ENCODE measurements at places on chromosomes 11 and 22. TPM values are rescaled to one million over a fixed set of nuclear protein-coding genes. Genes with fewer than 3 reads are reported as not detected.

DNA sequence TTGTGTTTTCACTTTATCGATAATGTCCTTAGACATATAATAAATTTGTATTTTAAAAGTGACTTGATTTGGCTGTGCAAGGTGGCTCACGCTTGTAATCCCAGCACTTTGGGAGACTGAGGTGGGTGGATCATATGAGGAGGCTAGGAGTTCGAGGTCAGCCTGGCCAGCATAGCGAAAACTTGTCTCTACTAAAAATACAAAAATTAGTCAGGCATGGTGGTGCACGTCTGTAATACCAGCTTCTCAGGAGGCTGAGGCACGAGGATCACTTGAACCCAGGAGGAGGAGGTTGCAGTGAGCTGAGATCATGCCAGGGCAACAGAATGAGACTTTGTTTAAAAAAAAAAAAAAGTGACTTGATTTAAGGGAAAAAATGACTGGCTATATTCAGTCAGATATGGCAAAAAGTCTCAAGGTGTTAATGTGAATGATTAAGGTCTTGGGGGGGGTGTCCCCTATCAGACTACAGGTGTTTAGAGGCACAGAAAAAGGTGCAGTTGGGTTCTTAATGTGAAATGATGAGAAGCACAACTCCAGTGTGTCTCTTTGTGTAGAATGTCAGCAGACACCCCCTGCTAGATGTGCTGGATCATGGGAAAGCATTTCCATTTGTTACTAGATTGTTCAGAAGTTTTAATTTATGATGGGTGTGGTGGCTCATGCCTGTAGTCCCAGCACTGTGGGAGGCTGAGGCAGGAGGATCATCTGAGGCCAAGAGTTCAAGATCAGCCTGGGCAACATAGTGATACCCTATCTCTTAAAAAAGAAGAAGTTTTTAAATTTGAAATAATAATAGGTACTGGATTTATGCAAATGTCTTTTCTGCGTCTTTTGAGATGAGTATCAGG lies 17.0 kb downstream of the NEAT1 start:
- H3K27me3 ChIP-seq = no peaks in the 10 kb centered on the region
- no peak for DNase-seq

GRCh38 chr11:116148056-116148455 lies 624.7 kb downstream of the BUD13 start:
- H3K27me3 ChIP-seq = no peaks in the 10 kb centered on the region
- DNase-seq = no peak
- no peaks in the 10 kb centered on the region for H3K4me1 ChIP-seq
- H3K36me3 ChIP-seq = no peaks in the 10 kb centered on the region
- H3K27ac ChIP-seq = no peak overlapping the region
- H3K4me3 ChIP-seq = no peak overlapping the region

DNA sequence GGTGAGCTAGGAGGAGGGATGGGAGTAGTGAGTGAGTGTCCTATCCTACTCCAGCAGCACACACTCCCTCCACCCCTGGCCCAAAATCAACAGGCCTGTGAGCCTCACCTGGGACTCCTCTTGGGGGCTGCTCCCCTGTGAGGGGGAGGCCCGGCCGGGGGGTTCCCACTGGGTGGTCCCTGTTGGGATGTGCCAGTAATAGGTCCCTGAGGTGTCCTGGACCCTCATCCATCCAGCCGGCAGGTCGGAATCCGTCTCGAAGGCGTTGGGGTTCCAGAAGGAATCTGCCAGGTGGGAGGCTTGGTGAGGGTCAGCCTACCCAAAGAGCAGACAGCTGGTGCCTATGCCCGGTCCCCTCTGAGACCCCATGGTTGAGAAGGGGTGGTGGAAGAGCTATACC lies 13.3 kb downstream of the SMPD1 start:
- no peaks in the 10 kb centered on the region for H3K27me3 ChIP-seq
- peaks cover 13% of the 10 kb centered on the region for H3K36me3 ChIP-seq
- H3K4me3 ChIP-seq = no peak overlapping the region
- no peak for DNase-seq

GRCh38 chr11:113147249-113147648 lies 167.1 kb upstream of the TTC12 start:
- H3K27me3 ChIP-seq = no peaks in the 10 kb centered on the region
- no peaks in the 10 kb centered on the region for H3K36me3 ChIP-seq

DNA sequence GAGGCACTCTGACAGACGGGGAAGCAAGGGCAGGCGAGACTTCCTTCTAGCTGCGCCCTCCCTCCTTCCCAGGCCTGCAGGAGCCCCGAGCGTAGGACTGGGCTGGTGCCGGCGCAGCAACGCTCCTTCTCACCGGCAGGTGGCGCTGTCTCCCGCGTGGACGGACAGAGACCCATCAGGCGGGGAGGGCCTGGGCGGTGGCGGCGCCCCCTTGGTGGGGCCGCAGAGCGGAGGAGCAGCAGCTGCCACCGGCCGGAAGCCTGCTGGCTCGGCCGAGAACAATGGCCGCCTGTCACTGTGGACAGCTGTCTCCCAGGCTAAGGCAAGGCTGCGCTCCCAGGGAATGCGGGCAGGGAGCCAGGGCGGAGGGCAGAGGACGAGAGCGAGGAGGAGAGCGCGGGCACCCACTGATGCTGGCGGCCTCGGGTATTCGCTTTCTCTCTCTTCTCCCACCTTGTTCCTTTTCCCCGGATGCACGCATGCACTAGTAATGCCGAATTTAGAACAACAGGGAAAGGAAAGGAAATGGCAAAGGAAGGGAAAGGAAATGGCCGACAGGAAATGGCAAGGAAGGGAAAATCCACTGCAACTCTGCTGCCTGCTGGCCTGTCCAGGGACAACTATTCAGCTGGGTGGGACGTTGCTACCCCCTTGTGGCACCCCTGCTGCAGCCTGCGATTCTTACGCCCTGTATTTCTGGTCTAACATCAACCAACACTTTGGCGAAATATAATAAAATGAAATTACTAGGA lies 14.4 kb downstream of the PPM1F start:
- DNase-seq = peak; percentile 77
- no peaks in the 10 kb centered on the region for H3K27me3 ChIP-seq
- peak overlapping the region; percentile 80 for H3K4me3 ChIP-seq
- H3K4me1 ChIP-seq = peaks cover 28% of the 10 kb centered on the region
- peak overlapping the region; percentile 96 for H3K27ac ChIP-seq

GRCh38 chr11:7528514-7529049 lies 14.8 kb downstream of the PPFIBP2 start:
- DNase-seq = no peak
- H3K4me3 ChIP-seq = no peak overlapping the region
- H3K27me3 ChIP-seq = no peaks in the 10 kb centered on the region
- no peaks in the 10 kb centered on the region for H3K4me1 ChIP-seq
- no peaks in the 10 kb centered on the region for H3K36me3 ChIP-seq

GRCh38 chr22:32444068-32444467 lies 20.2 kb downstream of the BPIFC start:
- H3K36me3 ChIP-seq = no peaks in the 10 kb centered on the region
- no peak for DNase-seq
- no peaks in the 10 kb centered on the region for H3K4me1 ChIP-seq
- no peaks in the 10 kb centered on the region for H3K27me3 ChIP-seq
- H3K4me3 ChIP-seq = no peak overlapping the region

- peaks cover 3% of the 10 kb centered on the region for H3K4me1 ChIP-seq
- H3K27me3 ChIP-seq = peaks cover 3% of the 10 kb centered on the region
- no peaks in the 10 kb centered on the region for H3K36me3 ChIP-seq
- peak overlapping the region; percentile 58 for H3K4me3 ChIP-seq
- no peak overlapping the region for H3K27ac ChIP-seq
Observed at GRCh38 chr11:2138431-2139122, 612 bp downstream of the IGF2 start.

DNA sequence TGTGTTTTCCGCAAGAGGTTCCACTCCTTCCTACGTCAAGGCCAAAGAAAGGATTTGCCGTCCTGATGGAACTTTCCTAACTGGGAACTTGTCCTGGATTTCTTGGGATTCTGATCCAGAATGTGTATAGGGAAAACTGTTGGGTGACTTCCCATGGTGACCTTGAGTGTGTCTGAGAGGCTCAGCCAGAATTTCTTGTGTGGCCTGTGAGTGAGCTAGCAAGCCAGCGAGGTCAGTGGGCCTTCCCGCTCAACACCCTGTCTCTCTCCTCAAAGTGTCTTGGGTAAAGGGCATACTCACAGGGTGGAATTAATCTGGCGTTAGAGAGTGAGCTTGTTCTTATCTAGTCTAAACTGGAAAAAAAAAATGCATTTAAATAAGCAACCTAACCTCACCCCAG lies 20.4 kb downstream of the ZNRF3 start:
- H3K27ac ChIP-seq = peak overlapping the region; percentile 90
- H3K36me3 ChIP-seq = no peaks in the 10 kb centered on the region
- no peaks in the 10 kb centered on the region for H3K27me3 ChIP-seq
- H3K4me3 ChIP-seq = peak overlapping the region; percentile 16
- no peak for DNase-seq
- peaks cover 27% of the 10 kb centered on the region for H3K4me1 ChIP-seq

GRCh38 chr11:66112041-66112491 lies 42.0 kb downstream of the PACS1 start:
- no peak overlapping the region for H3K4me3 ChIP-seq
- DNase-seq = no peak
- H3K36me3 ChIP-seq = no peaks in the 10 kb centered on the region
- peaks cover 32% of the 10 kb centered on the region for H3K4me1 ChIP-seq

DNA sequence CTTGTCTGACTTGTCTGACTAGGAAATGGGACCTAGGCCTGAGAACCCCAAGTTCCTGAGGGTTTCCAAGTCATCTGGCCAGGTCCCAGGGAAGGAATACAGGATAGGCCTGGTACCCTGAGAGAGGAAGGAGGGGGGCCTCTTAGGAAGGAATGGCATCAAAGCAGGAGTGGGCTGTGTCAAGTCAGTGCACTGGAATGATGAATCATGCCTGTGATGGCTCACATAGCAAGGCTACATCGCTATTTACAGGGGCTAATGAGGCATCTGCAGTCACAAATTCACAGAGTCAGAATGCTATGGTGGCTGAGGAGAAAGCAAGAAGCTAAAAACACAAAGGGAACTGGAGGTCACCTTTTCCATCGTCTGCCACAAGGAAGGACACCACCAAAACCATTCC lies 247.3 kb downstream of the NXPE2 start:
- H3K4me3 ChIP-seq = no peak overlapping the region
- H3K36me3 ChIP-seq = no peaks in the 10 kb centered on the region
- no peaks in the 10 kb centered on the region for H3K4me1 ChIP-seq

GRCh38 chr11:8601376-8602133 lies 7.5 kb upstream of the STK33 start:
- H3K4me1 ChIP-seq = no peaks in the 10 kb centered on the region
- no peaks in the 10 kb centered on the region for H3K36me3 ChIP-seq
- H3K4me3 ChIP-seq = no peak overlapping the region
- no peak for DNase-seq
- no peak overlapping the region for H3K27ac ChIP-seq

DNA sequence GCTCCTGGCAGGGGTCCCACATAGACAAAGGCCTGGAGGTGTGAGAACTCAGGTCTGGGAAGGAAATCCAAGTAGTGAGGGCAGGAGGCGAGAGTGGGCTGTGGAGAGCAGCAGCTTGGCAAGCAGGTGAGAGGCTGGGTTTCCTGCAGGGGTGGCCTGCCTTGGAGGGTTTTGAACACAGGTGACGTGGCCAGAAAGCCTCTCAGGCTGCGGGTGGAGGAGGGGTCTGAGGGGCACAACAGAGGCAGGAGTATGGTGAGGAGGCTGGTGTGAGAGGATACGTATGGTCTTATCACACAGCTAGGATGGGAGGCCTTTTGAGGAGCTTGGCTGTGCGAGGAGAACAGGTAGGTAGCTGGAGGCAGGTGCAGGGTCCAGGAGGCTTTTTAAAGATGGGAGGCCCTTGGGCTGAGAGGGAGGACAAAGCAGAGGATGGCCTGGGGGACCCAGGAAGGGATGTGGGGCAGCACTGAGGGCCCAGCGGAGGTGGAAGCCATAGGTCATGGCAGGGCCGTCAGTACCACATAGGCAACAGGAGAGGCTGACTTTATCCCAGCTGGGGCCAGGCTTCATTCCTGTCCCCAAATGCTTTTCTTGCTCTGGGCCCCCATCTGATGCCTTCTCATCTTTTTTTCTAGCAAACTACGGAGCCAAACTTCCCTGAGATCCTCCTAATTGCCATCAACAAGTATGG lies 84.4 kb downstream of the MYO7A start:
- no peaks in the 10 kb centered on the region for H3K36me3 ChIP-seq
- no peak overlapping the region for H3K4me3 ChIP-seq
- no peaks in the 10 kb centered on the region for H3K4me1 ChIP-seq
- no peak overlapping the region for H3K27ac ChIP-seq

- no peaks in the 10 kb centered on the region for H3K36me3 ChIP-seq
- H3K27me3 ChIP-seq = no peaks in the 10 kb centered on the region
- DNase-seq = no peak
- H3K4me3 ChIP-seq = no peak overlapping the region
- no peaks in the 10 kb centered on the region for H3K4me1 ChIP-seq
Observed at GRCh38 chr11:130178441-130179339, 19.1 kb downstream of the ST14 start.

- H3K27ac ChIP-seq = peak overlapping the region; percentile 87
- peaks cover 40% of the 10 kb centered on the region for H3K36me3 ChIP-seq
- no peak for DNase-seq
- peaks cover 91% of the 10 kb centered on the region for H3K4me1 ChIP-seq
- H3K27me3 ChIP-seq = no peaks in the 10 kb centered on the region
Observed at GRCh38 chr11:114076921-114077331, 17.4 kb downstream of the ZBTB16 start.

DNA sequence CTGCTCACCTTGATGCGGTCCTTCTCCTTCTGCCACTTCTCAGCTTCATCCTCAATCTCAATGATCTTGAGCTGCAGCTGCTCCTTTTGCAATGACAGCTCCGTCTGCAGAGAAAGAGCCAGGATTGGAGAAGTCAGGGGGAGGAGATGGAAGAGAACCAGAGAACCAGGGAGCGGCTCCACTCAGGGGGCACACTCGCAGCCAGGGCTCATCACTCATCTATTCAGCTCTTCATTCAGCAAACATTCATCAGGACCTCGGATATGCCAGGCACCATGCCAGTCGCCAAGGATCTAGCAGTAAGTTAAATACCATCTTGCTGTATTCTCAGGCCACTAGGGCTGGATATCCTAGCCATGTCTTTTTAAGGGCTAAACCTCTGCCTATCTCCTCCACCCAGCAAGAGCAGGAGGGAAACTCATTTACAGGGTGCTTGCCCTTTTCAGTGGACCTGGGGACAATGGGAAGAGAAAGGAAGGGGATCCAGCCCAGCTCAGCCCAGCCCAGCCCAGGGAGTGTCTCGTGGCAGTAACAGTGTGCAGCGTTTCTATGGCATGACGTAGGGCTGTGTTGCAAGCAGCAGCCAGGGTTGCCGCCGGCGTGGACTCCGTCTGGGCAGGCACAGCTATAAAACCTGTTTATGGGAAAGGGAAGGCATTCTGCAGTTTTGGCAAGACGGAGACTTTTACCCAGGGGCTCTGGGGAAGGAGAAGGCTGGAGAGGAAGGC lies 9.4 kb downstream of the TRIM29 start:
- H3K4me1 ChIP-seq = no peaks in the 10 kb centered on the region
- H3K36me3 ChIP-seq = no peaks in the 10 kb centered on the region
- H3K27ac ChIP-seq = no peak overlapping the region
- no peak overlapping the region for H3K4me3 ChIP-seq

Gene TMEM121B
- total RNA-seq = 1.1 TPM

Gene COMMD9
- total RNA-seq = 27.5 TPM

Gene RAG1
- total RNA-seq = 0.54 TPM

Gene CD248
- total RNA-seq = 22.9 TPM

Gene MUC2
- total RNA-seq = not detected

Data from thoracic aorta (tissue), 2 donors.